ENCODE measurements at places on chromosomes 1 and 21.

- DNase-seq = no peak
Observed at GRCh38 chr1:11980676-11980972, 380 bp downstream of the MFN2 start.

GRCh38 chr1:219629296-219629880 lies 16.5 kb upstream of the ZC3H11B start:
- DNase-seq = no peak

DNA sequence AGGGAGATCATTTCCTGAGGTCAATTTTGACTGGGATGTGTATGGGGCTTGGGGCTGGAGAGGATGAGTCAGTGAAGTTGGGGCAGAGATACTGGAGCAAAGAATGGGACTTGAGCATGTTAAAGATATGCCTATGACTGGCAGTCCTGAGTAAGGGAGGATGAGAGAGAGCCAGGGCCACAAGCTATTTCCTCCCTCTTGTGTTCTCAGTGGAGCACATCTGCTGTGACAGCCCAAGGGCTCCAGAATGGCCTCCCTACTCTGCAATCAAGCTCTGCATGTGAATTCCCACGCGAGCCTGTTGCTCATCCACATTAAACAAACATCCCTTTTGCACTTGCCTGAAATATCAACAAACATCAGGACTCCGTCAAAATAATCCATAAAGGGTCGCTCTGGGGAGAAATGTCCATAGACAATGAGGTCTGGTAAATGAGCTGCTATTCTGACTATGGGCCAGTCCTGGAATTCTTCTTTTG lies 9.2 kb downstream of the ADCY10 start:
- peak; percentile 70 for DNase-seq

DNA sequence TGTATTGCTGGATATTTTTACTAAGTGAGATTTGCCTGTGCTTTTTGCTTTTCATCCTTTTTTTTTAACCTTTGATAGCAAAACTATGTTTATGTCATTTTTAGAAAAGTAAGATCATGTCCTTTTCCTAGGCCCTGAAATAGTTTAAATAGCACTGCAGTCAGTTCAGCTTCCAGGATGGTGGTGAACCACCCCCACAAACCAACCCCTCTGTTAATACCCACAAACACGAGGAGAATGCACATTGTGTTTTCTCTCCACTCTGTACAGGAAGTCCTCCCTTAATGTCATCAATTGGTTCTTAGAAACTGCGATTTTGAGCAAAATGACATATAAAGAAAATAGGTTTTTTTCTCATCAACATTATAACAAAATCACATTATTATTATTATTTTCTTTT lies 117.7 kb upstream of the DSCAM start:
- DNase-seq = no peak

DNA sequence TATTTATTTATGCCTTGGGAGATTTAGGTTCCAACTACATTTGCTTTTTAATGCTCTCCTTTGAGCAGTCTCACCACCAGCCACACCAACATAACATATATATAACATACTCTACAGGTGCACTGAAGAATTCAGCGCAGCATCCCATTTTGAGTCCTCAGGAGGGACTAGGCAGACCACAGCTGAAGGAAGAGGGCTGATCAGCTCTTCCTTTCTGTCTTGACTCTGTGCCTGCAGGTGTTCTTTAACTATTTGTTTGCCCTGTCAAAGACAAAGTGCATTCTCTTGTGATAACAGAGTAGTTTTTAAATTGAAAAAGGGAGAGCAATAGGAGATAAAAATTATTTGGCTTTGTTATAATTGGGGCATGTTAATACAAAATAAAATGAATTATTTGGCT lies 17.0 kb downstream of the HIPK1 start:
- no peak for DNase-seq

DNA sequence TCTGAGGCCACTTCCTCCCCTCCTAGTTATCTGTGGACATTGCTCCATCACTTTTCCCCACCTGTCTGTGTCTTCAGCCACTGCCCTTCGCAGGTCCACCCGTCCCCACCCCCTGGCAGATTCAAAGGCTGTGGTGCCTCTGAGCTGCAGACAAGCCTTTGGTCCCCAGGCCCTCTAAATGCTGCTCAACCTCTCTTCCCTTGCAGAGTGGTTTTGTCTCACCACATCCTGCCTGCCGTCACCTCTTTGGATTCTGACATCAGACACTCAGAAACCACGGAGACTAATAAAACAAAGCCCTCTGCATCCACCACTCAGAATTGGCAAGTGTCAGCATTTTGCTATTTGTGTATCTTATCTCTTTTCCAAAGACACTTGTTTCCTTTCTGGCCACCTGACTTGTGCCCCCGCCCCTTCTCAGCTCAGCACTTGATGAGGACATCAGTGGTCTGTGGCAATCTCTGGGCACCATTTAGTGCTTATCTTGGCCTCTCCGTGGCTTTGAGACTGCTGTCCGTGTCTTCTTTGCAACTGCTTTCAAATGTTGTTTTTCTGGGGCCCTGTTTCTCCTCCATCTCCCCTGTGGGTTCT lies 7.7 kb downstream of the CNIH3 start:
- peak; percentile 97 for DNase-seq

- no peak for DNase-seq
Observed at GRCh38 chr1:90155721-90156487, 161.0 kb downstream of the ZNF326 start.

DNA sequence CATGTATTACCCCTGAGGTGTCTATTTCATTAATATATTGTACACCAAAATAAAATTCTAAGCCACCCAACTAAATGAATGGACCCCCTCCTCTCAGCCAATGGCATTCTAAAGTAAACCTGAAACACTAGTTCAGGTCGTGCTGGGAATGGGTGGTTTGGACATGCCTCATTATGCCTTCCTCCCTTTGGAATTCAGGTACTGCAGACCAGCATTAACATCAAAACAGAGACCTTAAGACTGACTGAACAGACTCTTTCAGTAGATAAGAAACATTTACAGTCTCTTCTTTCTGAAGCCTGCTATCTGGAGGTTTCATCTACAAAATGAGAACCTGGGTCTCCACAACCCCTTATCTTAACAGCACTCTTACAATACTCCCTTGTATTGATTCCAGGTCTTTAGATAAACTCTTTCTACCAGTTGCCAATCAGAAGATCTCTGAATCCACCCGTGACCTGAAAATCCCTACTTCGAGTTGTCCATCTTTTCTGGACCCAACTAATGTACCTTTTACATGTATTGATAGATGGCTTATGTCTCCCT lies 93.6 kb downstream of the PKN2 start:
- DNase-seq = no peak

GRCh38 chr1:234206651-234207284 lies 166.5 kb upstream of the COA6 start:
- DNase-seq = peak; percentile 62

- no peak for DNase-seq
Observed at GRCh38 chr1:76583235-76583868, 283.9 kb upstream of the ST6GALNAC5 start.

DNA sequence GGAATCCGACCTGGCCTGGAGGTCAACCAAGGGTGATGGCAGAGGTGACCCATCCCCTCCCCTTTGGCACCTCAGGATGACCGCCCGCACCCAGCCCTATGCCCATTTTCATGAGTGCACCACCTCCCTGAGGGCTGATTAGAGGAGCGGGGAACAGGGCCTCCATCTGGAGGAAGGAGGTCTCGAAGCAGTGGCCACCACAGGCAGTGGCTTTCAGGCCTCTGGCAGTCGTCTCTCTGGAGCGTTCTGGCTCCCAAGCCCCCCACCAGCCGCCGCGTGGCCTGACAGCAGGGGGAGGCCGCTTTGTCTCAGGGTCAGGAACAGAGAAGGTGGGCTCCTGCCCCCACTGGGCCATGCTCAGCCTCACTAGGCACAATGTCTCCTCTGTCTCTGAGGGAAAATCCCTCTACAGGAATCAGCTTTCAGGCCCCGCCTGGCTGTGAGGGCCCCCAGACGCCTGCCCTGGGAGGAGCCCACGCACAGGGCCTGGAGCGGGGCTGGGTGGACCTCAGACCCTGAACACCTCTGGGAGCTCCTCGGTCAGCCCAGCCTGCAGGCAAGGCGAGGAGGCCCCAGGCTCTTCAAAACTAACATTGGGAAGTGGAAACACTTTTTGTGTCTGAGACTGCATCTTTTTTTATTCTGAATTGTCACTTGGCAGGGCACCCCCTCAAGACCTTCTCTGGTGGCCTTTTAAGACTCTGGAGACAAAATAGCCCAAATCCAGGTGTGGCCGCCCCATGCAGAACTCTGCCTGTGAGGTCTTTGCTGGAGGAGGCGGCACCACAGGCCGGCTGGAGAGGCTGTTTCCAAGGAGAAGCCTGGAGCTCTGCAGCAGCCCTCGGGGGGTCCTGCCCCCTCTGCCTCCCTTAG lies 127.7 kb upstream of the ARHGEF16 start:
- DNase-seq = no peak

GRCh38 chr1:117634631-117635030 lies 28.8 kb downstream of the TENT5C start:
- no peak for DNase-seq

DNA sequence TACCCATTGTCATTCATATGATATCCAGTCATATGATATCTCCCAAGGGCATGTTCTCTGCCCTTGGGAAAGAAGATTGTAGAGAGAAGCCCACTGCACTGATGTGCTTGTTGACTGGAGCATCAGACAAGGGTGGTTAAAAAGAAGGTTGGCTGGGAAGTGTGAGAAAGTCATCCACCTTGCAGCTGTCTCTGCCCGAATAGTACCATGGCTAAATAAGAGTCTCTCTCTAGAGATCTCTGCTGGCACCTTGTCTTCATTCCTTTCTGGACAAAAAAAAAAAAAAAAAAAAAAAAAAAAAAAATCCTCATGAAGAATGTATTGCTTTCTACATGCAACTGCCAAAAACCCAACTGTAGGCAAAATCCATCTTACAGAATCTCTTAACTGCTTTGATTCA lies 349.7 kb upstream of the ESRRG start:
- DNase-seq = no peak

- no peak for DNase-seq
Observed at GRCh38 chr1:223765036-223765718, 52.8 kb downstream of the CAPN2 start.

DNA sequence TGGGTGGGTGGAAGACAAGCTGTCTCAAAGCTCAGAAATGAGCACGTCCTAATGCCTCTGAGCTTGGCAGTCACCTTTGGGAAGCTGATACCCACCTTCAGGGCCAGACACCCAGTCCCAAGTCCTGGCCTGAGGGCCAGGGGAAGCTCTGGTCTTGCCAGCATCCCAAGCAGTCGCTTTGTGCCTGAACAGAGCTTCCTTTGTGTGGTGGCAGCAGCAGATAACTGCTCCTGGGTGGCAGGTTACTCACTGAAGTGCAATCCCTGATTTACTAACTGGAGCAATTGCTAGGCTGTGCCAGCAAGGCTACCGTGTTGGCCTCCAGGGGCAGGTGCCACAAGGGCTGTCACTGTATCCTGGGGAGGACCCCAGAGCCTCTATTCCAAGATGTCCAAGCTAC lies 40.4 kb upstream of the GRHL3 start:
- no peak for DNase-seq

DNA sequence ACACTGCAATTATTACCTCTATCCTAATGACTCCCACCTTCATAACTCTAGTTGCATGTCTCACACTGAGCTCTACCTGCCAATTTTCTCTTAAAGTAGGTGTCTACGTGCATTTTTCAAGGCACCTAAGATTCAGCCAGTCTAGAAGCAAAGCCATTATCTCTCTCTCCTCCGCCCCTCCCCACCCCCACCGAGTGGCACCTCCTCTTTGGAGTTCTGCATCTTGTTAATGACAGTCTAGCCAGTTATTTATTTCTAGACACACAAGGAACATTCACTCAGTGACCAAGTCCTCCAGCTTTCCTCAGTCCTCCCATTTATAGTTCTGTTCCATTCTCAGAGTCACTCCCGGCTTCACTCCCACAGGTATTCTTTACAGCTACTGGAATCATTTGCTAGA lies 47.6 kb downstream of the ASTN1 start:
- DNase-seq = no peak

GRCh38 chr1:45859221-45859620 lies 55.8 kb downstream of the MAST2 start:
- no peak for DNase-seq

DNA sequence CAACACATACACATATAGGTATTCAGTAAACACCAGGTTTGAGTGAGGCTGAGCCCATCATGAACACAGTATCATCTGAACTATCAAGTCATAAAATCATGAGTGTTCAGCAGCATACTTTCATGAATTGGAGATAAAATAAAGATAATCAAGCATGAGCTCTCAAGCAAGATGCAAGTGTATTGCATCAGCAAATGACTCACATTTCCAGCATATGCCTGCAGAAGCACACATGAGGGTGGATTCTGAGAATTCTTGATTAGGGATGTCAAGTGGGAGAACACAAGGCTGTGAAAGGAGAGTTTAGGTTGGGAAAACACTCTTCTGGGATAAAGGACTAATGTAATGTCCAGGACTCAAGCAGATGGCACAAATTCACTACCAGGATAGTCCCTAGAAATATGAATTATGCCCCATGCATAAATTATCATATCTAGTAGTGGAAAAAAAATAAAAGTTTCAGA lies 299.2 kb downstream of the SRGAP2C start:
- peak; percentile 71 for DNase-seq

DNA sequence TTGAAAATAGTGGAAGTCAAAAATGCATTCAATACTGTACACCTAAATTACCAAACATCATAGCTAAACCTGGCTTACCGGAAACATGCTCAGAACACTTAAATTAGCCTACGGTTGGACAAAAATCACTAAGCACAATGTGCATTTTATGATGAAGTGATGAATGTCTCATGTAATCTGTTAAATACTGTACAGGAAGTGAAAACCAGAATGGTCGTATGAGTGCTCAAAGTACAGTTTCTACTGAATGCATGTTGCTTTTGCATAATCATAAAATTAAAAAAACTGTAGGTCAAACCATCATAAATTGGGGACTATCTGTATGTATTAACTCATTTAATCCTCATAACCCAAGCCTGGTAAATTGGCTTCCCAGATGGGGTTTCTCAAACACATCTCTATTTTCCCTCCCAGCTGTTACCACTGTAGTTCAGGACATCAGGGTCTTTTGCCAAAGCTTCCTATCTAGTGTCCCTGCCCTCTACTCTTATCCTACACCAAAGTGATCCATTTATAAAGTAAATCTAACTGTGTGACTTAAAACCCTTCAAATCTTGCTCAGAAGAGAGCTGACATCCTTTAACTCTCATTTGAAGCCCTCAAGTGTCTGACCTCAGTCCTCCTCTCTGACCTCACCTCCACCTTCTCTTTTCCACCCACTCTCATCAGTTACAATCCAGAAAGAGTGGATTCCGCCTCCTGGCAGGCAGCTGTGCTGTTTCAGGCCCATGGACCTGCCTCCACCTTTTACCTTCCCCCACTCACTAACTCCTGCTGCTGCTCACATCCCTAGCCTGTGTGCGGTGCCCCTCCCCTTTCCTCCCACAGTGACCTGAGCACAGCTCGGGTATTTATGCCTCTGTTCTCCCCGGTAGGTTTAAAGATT lies 356.4 kb upstream of the ST6GALNAC5 start:
- DNase-seq = no peak

- peak; percentile 94 for DNase-seq
Observed at GRCh38 chr1:220962031-220962751, 82.9 kb downstream of the HLX start.

GRCh38 chr1:178496410-178497135 lies at the start of gene CLEC20A:
Gene CLEC20A, minus strand, starts transcription at chr1:178496964. Its CDS starts 25 bp downstream, at chr1:178496939.
- no peak for DNase-seq
